ENCODE measurements at places on chromosomes 3 and 15.

DNA sequence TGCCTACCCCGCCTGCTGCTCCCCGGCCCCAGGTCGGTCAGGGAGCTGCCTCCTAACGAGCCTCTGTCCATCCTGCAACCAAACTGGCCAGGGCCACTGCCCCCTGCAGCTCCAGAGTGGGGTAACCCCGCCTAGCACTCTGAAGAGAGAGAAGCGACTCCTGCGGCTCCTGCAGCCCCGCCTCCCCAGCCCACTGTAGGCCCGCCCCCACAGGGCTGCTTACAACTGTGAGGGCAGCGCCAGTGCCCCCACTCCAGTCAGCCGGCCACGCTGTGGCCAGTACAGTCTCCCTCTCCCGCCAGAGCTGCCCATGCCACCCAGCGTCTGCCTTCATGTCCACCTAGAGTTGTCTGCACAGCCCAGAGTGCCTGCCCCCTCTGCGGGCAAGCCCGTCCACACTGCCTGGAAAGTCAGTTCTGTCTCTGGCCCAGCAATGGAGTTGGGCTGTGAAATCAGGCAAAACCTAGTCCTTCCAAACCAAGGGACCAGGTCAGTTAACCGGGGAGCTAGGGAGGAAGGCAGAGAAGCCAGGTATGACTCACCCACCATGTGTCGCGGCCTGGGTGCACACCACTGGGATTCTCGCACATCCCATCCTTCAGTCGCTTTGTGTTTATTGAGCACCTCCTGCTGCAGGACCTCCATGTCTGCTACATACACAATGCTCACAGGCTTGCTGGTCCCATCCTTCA lies 2.4 kb downstream of the UCN2 start:
- no peak for DNase-seq

DNA sequence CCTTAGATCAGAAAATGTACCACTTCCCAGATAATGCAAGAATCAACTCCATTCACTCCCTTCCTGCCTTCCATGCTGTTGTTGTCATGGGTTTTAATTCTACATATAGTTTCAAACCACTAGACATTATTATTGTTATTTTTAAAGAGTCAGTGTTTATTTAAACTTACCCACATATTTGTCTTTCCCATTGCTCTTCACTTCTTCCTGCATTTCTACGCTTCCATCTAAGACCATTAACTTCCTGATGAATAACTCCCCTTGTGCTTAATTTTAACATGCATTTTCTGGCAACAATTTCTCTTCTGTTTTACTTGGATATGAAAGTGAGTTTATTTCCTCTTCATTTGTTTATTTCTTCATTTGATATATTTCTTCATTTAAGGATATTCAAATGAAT lies 127.1 kb upstream of the FHIT start:
- DNase-seq: no peak

DNA sequence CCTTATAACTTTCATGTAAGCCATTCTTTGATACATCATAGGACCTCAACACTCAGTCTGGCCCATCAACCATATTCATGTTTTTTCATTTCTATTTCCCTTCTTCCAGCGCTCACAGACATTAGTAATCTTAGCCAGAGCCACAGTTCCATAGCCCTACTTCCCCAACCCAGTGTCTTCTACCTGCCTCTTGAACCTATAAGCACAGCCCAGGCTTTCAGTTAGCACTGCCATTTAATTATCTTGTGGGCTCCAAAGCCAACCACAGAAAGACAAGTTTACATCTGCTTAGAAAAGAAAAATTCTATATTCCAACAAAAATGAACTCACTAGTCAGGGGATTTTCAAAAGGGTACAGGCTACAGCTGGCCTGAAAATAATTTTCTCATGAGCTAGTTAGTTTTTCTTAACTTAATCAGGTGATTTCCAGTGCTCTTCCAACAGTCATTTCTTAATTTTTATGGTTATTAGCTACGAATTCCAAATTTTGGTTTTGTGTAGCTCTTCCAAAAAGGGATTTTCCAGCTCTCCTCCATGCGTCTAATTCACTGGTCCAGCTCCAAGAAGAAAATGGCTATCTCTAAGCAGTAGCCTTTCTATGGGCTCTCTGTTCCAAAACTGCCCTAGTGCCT lies 13.7 kb downstream of the CD200 start:
- no peak for DNase-seq

DNA sequence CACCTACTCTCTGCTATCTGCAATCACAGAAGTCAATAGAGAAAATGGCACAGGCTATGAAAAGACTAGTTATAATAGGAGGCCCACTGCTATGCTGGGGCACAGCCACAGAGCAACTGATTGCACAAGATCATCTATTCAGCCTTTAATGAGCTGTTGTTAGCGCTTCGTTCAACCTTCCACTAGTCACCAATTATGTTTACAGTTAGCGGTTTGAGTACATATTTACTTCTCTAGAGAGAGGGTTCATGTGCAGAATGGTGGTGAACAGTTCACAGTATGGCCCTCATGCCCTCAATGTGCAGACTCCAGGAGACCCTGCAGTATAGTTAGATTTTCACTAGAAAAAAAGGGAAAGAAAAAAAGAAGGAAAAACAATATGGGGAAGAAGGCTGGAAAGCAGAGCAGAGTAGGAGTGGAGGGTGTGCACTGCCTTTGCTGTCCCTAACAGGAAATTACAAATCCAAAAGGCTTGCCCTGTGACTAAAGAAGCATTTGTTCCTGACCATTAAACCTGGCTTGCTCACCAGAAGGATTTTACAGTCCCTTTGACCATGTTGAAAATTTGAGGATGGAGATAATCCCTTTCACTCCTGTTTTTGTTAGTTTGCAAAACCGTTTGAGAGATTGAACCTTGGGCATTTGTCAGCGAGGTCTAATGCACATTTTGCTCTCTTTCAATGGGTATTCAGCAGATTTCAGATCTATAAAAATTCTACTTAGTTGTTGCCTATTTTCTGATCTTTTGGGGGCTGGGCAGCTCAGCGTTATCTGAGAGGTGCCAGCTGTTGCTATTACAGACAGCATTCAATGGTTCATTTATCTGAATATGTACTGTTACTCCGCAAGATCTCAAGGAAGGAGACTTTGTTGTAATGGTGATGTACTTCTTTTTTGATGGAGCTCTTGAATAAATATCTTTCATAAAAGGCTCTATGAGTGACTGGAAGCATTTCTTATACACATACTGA lies 296.1 kb downstream of the LSAMP start:
- DNase-seq: no peak

DNA sequence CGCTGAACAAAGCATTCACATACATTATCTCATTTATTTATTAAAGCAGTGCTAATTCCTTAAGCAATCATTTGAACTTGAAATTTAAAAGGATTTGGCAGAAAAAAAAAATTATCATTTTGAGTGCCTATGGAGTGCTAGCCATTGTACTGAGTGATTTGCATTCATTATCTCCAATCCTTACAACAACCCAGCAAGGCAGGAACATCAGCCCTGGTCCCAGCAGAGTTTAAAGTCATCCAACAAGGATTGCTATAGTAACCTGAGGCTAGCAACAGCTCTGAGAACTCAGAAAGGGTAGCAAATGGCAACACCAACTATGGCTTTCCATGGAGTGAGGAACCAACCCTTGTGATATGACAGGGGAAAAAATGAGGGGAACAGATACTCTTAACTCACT lies 237.6 kb upstream of the SETMAR start:
- DNase-seq: no peak

DNA sequence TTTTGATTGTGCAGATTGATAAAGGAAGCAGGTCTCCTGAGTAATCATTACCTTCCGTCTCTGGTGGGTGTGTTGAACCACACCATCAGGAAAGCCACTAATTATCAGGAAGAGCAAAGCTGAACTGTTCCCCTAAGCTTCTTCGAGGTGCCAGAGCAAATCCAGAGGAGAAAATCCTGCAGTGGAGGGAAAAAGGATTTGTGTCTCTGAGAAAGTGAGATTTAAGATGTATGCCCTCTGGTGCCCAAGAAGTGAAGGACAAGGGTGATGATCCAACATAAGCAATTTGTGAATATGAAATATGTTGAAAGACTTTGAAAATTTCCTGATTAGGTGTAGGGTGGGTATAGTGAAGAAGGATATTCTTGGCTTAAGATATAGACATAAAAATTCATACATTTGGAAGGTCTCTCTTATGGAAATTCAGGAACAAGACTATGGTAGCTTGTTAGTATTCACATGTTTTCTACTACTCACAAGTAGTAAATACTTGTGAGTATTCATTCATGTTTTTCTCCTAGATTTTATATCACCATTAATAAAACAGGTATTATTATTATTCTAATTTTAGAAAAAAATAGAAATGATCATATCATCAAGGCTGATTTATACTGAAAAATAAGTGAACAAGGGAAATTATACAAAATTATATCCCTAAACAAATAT lies 34.8 kb downstream of the COMMD2 start:
- no peak for DNase-seq

GRCh38 chr3:118736107-118736506 lies 298.5 kb downstream of the IGSF11 start:
- no peak for DNase-seq
